Suprapubic skin (tissue), 4 donors: ENCODE measurements at places on chromosomes 11 and 22. TPM values are rescaled to one million over a fixed set of nuclear protein-coding genes. Genes with fewer than 3 reads are reported as not detected.
A peak's percentile ranks its signal among the peaks of the same experiment; 100 is the strongest.

- H3K27ac ChIP-seq = no peak overlapping the region
- no peak for DNase-seq
- no peaks in the 10 kb centered on the region for H3K36me3 ChIP-seq
- peaks cover 4% of the 10 kb centered on the region for H3K27me3 ChIP-seq
- H3K4me3 ChIP-seq = no peak overlapping the region
Measured at GRCh38 chr11:121328967-121329679, 36.6 kb downstream of the SC5D start.

GRCh38 chr22:33922349-33922681 lies 2.0 kb upstream of the LARGE1 start:
- H3K4me1 ChIP-seq = peaks cover 38% of the 10 kb centered on the region
- H3K36me3 ChIP-seq = no peaks in the 10 kb centered on the region
- DNase-seq = peak; percentile 80
- no peaks in the 10 kb centered on the region for H3K27me3 ChIP-seq
- peak overlapping the region; percentile 80 for H3K27ac ChIP-seq
- peak overlapping the region; percentile 90 for H3K4me3 ChIP-seq

DNA sequence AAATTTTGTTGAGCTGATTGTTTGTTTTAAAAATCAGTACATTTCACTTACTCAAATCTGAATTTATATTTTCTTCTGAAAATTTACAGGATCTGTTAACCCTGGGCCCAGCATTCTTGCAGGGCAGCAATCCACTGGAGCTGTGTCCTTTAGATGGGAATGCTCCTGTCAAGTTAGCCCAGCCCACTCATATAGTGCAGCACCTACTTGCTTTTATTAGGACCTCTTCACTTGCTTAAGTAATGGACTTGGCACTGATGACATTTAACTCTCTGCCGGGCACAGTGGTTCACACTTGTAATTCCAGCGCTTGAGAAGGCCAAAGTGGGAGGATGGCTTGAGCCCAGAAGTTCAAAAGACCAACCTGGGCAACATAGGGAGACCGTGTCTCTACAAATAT lies 89.6 kb downstream of the HSD17B12 start:
- DNase-seq = no peak
- no peak overlapping the region for H3K27ac ChIP-seq
- H3K36me3 ChIP-seq = no peaks in the 10 kb centered on the region
- H3K4me3 ChIP-seq = no peak overlapping the region

DNA sequence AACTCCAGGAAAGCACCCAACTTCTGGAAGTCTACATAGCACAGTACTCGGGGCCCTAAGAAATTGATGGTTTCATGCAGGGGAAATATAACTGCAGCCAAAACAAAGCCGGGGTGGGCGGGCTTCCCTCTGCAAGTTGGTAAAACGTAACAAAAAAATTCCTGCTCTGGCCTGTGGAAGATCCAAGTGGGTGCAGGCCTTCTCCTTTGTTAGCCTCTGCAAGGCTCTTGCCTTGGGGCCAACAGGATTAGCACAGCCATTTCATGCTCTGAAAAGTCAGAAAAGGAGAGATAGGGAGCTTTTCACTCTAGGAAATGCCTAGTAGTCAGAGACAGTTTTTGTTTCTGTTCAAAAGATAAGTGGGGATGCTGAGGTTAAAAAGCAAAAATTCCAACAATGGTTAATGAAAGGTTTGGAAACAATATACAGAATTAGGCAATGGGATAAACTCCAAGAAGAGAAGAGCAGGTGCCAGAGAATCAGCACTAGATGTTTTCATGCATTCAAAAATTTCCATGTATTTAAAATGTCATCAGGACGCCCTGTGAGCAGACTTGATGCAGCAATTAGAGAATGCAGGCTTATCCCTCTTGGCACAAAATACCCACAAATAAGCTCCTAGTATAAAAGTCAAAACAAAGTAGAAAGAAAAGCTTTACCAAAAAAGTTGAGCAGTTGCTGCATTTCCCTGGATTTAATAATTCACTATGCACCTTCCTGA lies 72.3 kb upstream of the CHRM4 start:
- H3K4me1 ChIP-seq = no peaks in the 10 kb centered on the region
- H3K27me3 ChIP-seq = no peaks in the 10 kb centered on the region
- peaks cover 4% of the 10 kb centered on the region for H3K36me3 ChIP-seq
- DNase-seq = no peak
- H3K4me3 ChIP-seq = no peak overlapping the region

DNA sequence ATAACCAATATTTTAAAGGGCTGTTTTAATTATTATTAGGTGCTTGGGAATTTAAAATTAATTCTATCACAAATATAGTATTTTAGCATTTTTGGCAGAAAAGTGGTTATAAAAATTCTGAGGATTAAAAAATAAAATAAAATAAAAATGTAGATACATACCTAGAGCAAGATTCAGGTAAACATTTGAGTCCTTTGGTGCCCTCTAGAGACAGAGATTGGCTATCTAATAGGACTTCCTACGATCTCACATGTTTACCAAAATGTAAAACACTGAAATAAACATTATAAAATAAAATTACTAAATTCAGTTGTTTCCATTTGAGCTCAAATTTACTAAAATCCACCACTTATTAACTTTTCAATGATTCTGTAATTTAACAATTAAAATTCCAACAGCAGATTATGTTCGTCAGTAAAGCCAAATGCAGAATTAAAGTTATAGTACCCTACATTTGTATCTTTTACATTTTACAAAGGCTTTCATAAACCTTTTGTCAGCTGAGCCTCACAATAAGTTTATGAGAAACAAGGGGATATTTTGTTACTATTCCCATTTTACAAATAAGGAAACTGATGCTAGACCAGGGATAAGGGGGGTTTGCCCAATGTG lies 27.7 kb downstream of the SLC36A4 start:
- peaks cover 3% of the 10 kb centered on the region for H3K36me3 ChIP-seq
- no peak for DNase-seq
- no peak overlapping the region for H3K4me3 ChIP-seq
- H3K27ac ChIP-seq = no peak overlapping the region

DNA sequence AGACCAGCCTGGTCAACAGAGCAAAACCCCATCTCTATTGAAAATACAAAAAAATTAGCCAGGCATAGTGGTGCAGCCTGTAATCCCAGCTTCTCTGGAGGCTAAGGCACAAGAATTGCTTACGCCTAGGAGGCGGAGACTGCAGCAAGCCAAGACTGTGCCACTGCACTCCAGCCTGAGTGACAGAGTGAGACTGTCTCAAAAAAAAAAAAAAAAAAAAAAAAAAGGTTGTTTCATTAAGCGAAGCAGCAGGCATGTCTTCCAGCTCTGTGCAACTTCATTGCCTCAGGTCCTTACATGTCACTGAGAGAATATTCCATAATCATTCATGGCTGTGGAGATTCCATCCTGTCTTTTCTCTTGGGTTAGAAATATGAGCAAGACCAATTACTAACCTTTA lies 16.9 kb downstream of the GAB2 start:
- no peak overlapping the region for H3K27ac ChIP-seq
- H3K4me1 ChIP-seq = peaks cover 3% of the 10 kb centered on the region
- no peak overlapping the region for H3K4me3 ChIP-seq
- H3K27me3 ChIP-seq = no peaks in the 10 kb centered on the region
- DNase-seq = no peak
- no peaks in the 10 kb centered on the region for H3K36me3 ChIP-seq

DNA sequence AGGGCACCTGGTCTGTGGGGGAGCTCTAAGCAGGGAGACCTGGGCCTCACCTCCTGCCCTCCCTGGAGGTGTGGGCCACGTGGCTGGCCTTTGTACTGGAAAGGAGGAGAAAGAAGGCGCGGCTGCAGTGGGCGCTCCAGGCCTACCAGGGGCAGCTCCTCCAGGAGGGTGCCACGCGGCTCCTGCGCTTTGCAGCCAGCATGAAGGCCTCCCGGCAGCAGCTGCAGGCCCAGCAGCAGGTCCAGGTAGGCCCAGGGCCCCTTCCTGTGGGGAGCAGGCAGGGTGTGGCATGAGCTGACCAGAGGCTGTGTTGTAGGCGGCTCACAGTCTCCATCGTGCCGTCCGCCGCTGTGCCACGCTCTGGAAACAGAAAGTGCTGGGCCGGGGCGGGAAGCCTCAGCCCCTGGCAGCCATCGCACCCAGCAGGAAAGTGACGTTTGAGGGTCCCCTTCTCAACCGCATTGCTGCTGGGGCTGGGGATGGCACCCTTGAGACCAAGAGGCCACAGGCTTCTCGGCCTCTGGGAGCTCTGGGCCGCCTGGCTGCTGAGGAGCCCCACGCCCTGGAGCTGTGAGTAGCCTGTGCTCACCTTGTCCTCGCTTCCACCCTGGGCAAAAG lies 48.6 kb downstream of the PISD start:
- no peak overlapping the region for H3K4me3 ChIP-seq
- H3K27me3 ChIP-seq = no peaks in the 10 kb centered on the region
- H3K4me1 ChIP-seq = peaks cover 27% of the 10 kb centered on the region

SCARF2 gene
- 11.3 TPM for total RNA-seq

JRKL gene
- total RNA-seq = 5.8 TPM

PNPLA3 gene
- total RNA-seq = 11.6 TPM

DENND5A gene
- 52.9 TPM for total RNA-seq

CCT8L2 gene
- not detected for total RNA-seq

RNF215 gene
- total RNA-seq = 6.3 TPM

MMP8 gene
- total RNA-seq = 0.15 TPM
